NCI-H2081 treated with DMSO at 0.1 percent for 48 hours (cell line): ENCODE measurements at places on chromosomes 6 and 20.

DNA sequence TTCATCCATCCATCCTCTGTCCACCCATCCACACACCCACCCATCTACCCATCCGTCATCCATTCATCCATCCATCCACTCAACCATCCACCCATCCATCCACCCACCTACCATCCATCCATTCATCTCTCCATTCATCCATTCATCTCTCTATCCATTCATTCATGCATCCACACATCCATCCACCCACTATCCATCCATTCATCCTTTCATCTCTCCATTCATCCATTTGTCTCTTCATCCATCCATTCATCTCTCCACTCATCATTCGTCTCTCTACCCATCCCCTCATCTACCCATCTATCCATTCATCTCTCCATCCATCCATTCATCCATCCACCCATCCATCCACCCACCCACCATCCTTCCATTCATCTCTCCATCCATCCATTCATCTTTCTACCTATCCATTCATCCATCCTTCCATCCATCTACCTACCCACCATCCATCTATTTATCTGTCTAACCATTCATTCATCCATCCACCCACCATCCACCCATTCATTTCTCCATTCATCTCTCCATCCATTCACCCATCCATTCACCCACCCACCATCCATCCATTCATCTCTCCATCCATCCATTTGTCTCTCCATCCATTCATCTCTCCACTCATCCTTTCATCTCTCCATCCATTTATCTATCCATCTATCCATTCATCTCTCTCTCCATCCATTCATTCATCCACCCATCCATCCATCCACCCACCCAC lies 275.4 kb downstream of the TAF4 start:
- no peak for DNase-seq

DNA sequence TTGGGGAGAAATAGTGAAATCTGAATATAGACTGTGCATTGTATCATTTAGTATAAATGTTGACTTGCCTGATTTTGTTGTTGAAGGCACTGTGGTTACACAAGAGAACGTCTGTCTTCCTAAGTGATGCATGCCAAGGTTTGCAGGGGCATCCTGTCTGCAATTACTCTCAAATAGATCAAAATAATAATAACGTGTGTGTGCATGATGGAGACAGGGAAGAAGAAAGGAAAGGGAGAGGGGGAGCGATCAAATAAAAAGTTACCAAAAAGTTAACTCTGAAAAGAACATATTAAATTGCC lies 14.4 kb downstream of the PREX1 start:
- DNase-seq, result no peak

DNA sequence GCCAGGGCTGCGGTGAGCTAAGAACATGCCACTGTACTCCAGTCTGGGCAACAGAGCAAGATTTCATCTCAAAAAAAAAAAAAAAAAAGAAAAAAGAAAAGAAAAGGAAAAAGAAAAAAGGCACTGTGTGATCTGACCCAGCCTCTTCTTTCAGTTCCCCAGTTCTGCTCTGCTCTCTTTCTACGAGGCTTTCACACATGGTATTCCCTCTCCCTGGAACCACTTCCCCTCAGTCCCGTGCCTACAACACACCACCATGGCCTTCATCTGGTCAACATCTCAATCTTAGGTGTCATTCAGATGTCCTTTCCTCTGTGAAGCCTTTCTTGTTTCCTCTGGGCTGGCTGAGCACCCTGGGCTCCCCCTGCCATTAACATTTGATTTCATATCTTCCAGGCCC lies 2.3 kb upstream of the DSN1 start:
- no peak for DNase-seq

DNA sequence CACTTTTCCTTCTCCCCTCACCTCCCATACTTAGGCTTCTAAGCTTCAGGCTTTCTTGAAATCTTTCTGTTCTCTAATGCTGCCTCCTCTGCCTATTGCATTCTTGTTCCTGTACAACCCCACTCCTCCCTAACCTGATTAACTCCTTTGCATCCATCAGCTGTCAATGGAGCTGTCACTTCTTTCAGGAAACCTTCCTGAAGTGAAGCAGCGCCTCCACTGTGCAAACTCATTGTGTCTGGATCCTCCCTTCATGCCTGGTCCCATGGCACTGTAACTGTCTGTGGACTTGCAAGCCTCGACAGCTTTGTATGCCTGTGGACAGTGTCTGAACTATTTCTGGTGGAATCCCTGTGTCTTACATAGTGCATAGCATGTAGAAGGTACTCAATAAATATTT lies 185.0 kb downstream of the HS3ST5 start:
- DNase-seq, result no peak

- DNase-seq, result no peak
Observed at GRCh38 chr6:422433-423054, 31.0 kb downstream of the IRF4 start.

DNA sequence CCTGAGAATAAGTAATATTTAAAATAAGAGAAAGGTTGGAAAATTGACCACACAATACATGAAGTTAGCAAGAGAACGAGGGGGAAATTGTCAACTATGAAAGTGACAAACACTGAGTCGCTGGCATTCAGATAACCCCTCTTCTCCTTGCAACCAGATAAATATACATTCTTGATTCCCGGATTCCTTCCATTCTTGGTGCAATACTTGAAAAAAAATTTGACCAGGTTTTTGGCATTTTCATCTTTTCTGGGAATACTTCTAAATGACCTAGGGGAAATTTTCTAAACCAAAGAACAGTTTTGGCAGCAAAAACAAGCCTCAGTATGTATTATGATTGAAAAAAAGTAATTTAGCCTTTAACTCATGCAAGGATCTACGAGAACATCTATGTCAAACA lies 164.0 kb downstream of the PDE7B start:
- no peak for DNase-seq

DNA sequence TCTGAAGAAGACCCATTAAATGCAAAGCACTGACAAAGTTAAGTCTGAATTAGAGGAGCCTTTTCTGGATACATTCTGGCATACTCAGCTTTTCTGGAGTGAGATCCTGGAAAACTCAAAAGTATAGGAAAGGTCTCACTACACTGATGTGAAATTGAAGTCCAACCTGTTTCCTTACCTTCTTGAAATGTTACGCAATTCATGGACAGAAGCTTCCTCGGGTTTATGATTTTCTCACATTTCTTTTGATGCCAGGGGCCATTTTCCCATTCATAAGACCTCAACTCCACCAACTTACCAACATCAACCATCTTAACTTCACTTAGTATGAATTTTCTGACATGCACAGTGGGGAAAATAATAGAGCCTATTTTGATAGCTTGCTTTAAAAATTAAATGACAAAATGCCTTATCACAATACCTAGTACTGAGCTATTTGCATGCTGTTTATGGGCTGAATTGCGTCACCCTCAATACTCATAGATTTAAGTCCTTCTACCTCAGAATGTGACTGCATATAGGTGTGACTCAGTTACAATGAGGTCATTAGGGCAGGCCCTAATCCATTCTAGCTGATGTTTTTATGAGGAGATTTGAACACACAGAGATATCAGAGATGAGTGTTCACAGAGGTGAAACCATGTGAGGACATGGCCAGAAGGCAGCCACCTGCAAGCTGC lies 73.4 kb upstream of the RAB32 start:
- DNase-seq, result no peak

- DNase-seq, result no peak
Observed at GRCh38 chr20:34824452-34824805, 1.0 kb downstream of the NCOA6 start.
